ENCODE measurements at places on chromosomes 4 and X. TPM values are rescaled to one million over a fixed set of nuclear protein-coding genes. Genes with fewer than 3 reads are reported as not detected.

Gene SSX4B
- polyA plus RNA-seq: not detected

Gene PHKA1
- 6.2 TPM for polyA plus RNA-seq

Gene VCX3B
- not detected for polyA plus RNA-seq

Gene UGT2B17
- not detected for polyA plus RNA-seq

Gene SNCA
- 53.0 TPM for polyA plus RNA-seq

Gene ENPEP
- polyA plus RNA-seq: 216 TPM

Gene CYBB
- polyA plus RNA-seq: 13.6 TPM

Gene SLC4A4
- 65.5 TPM for polyA plus RNA-seq

Gene MAGEB2
- polyA plus RNA-seq: not detected

Gene ESX1
- polyA plus RNA-seq: not detected

Gene FOXO4
- polyA plus RNA-seq: 22.8 TPM

Gene RPA4
- polyA plus RNA-seq: 0.09 TPM
